Stimulated activated CD8-positive, alpha-beta memory T cell treated with anti-CD3 and anti-CD28 coated beads, Interleukin-15, amount 100 ng/mL, for 1 hour (primary cell): ENCODE measurements at places on chromosomes 5 and 9.
A peak's percentile ranks its signal among the peaks of the same experiment; 100 is the strongest.

DNA sequence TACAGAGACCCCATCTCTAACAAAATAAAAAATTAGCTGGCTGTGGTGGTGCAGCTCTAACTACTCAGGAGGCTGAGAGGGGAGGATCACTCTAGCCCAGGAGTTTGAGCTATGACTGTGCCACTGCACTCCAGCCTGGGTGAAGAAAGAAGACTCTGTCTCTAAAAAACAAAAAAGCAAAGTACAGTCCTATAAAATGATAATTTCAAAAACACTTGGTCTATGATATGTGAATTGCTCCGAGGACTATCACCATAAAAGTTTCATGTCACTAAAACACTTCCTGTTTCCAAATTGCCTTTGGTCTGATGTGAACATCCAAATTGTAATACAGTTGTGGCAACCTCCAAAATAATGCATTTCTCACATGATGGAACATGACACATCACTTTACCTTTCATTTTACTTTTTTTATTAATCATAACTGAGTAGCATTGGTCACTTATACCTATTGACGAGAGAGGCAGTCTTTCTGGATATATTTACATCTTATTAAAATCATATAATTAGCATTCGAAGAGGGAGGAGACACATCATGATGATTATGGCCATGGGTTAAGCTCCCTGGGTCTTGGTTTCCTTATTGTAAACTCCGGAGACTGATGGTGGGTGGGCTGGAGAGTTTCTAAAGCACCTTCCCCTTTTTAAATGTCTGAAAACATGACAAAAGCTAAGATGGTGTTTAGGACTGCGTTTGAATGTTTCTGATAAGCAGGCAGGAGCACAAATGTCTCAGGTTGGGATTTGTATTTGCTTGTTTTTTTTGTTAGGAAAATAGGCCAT is 25.8 kb upstream of the CD180 start:
- no peak for DNase-seq

DNA sequence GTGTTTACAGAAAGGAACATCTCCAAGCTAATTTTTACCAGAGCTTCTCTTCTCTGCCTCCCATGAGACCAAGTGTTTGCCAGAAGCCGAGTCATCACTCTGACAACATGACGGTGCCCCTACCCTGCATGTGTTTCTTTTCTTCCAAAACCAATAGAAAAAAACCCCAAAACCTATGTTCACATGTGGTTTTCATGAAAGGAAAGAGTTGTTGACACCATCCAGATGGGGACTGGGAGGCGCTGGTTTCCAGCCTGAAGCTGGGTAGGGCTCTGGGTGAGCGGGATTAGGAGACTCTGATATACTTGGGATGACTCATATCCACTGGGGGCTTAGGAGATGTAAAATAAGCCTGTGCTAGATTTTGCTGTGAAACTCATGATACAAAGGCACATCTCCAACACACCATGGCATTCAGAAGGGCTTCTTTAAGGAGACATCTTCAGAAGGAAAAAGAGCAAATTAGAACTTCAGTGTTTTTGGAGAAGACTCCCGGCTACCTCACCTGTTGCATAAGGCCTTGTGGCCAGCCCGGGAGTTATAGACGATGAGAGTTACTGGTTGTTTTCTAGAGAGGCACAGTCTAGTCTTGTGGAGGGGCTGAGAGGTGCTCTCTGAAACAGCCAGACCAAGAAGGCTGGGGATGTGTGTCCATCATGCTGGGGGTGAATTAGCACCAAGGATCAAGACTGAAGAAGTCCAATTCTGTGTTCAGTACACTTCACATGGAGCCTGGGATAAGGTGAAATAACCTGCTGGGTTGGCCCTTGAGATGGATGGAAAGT is 108.9 kb upstream of the LHFPL2 start:
- no peak for DNase-seq

GRCh38 chr5:99814321-99815063 is 720.7 kb upstream of the FAM174A start:
- no peak for DNase-seq

GRCh38 chr9:1722404-1722803 is 292.7 kb upstream of the SMARCA2 start:
- DNase-seq: no peak

DNA sequence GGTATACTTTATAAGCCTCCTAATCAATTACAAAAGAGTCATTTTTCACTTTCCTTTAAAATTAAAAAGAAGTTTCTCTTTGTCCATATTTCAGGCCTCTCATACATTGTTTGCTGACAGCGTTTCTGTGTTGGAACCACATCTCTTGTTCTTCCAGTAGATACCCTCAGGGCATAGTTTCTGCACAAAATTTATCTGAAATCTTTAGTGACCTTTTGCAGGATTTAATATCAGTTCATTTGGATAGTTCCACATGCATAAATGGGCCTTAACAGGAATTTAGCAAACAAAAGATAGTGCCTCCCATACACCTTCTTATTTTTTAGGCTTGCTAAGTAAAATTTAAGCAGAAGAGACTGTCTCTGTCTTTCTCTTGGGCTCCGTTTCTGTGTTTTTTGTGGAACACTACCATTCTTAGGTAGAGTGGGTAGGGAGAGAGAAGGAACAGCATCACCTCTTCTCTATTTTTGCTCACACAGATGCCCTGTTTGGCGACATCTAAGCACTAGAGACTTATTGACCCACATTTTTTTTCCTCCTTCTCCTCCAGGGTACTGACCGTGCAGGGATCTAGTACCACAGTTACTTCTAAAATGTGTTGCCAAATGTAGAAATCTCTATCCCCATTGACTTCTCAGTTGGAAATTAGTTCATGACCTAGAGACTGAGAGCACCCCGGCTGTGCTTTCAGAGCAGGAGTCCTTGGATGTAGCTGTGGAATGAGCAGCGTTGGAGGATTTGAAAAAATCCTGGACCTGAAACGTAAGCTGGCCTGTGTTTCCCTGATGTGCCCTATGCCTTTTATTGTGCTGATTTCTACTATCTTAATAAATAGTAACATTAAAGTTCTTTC is 22.1 kb downstream of the ARHGAP26 start:
- no peak for DNase-seq

- DNase-seq: no peak
Measured at GRCh38 chr9:32378496-32378895, 5.9 kb upstream of the ACO1 start.

DNA sequence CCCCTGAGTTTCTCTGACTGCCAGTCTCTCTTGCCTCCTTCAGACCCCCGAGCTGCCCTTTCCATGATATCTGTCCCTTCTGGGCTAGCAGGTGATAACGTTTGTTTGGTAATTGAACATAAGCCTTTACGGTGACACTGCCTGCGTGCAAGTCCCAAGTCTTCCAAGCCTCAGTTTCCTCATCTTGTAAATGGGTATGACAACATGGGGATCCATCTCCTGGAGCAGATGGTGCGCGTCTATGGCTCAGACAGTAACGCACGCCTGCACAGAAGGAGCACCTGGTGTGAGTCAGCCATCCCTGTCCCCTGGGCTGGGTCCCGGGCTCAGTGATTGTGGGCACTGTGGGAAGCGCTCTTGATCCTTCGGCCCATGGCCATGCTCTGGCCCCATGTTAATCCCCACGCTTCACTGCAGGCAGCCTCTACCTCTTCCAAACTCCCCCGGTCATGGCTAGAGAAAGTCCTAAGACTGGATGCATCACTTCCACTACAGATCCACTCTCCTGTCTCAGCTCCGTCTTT is 85.8 kb downstream of the DAP start:
- DNase-seq: no peak

GRCh38 chr9:120619751-120620655 is 40.0 kb upstream of the CDK5RAP2 start:
- peak; percentile 39 for DNase-seq

DNA sequence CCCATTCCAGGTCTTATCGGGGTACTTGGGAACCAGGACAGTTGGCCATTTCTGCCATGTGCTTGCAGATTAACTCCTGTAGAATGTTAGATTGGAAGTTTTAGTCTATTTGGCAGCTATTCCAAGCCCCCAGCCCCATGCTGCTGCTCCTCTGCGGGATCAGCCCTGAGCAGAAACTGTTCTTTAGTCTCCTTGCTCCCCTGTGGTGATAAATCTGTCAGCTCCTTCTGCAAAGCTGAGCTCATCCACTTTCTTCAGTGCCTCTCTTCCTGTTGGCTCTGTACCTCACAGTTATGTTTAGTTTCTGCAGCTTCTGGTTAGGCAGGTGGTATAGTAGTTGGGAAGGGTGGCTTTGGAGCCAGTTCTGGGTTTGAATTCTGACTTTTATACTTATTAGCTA is 170.4 kb downstream of the GRIA1 start:
- DNase-seq: no peak

GRCh38 chr9:130770679-130771442 is 64.2 kb upstream of the ABL1 start:
- no peak for DNase-seq

GRCh38 chr5:163846512-163846911 is 341.1 kb downstream of the MAT2B start:
- no peak for DNase-seq

DNA sequence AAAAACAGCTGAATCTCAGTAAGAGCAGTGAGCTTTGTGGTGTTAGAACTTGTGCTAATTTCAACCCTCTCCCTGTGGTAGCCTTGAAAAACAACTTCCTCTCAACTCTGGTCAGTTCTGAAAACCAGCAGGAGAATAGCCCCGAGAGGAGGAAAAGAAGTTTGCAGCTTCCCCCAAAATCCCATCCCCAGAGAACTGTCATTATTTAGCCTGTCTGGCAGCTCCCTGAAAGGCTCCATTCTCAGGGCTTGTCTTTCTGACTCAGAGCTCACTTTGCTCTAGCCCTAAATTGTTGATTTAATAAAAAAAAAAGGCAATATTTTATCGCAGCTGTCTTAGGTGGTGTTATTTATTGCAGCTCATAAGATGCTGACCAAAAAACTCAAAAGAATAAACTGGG is 11.4 kb upstream of the SLC45A2 start:
- no peak for DNase-seq

DNA sequence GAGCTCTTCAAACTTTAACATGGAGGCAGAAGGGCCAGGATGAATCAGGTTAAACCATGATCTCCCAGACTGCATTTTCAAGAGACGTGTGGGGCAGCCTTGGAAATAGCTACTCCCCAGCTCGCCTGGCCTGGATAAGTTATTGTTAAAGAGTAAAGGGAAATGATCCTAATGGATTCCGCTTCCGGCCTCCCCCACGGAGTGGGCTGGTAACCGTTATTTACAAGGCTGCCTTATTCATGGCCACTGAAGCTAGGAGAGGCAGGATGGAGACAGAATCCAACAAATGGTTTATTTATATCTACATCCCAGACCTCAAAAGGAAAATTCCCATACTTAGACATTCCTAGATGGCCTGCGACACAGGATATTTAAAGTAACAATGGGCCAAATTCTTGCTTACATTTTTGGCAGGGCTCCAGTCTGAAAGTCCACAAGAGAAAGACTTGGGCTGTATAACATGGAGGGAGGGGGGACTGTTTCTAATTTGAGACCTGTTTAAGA is 27.9 kb downstream of the SPRY4 start:
- no peak for DNase-seq

GRCh38 chr5:3789519-3790193 is 194.0 kb downstream of the IRX1 start:
- no peak for DNase-seq

GRCh38 chr5:99099691-99100090 is 170.9 kb upstream of the CHD1 start:
- DNase-seq: no peak

DNA sequence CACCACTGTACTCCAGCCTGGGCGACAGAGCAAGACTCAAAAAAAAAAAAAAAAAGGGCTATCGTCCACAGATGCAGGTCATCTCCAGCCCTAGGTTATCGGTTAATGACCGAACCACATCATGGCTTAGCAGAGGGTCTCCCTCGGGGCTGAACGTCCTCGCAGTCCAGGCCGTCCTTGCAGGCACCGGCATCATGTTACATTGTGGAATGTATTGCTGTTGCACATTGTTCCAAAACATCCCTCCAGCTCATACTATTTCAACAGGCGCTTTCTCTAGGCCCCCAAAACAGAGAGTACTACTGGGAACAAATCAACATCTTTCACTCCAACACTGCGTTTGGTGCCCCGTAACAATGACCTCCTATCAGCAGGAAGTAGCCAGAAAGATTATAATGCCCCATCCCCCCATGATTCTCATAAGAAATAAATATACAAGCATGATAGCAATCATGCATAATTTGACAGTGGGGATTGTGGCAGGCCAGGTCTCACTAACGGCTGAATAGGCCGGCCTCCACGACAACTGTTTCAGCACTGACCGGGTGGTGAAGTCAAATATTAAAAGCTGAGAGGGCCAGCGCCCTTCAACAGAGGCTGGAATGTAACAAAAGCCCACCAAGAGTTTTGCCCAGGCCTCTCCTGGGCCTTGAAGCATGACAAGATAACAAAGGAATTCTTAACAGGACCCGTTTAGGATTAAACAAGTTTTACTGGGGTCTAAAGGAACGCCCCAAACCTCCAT is 1.1 kb upstream of the LCN9 start:
- no peak for DNase-seq

GRCh38 chr9:69546265-69546664 is 125.9 kb downstream of the APBA1 start:
- no peak for DNase-seq

GRCh38 chr9:120353506-120353905 is 226.5 kb downstream of the CDK5RAP2 start:
- DNase-seq: no peak

- no peak for DNase-seq
Measured at GRCh38 chr9:131815970-131816873, 76.3 kb upstream of the RAPGEF1 start.

DNA sequence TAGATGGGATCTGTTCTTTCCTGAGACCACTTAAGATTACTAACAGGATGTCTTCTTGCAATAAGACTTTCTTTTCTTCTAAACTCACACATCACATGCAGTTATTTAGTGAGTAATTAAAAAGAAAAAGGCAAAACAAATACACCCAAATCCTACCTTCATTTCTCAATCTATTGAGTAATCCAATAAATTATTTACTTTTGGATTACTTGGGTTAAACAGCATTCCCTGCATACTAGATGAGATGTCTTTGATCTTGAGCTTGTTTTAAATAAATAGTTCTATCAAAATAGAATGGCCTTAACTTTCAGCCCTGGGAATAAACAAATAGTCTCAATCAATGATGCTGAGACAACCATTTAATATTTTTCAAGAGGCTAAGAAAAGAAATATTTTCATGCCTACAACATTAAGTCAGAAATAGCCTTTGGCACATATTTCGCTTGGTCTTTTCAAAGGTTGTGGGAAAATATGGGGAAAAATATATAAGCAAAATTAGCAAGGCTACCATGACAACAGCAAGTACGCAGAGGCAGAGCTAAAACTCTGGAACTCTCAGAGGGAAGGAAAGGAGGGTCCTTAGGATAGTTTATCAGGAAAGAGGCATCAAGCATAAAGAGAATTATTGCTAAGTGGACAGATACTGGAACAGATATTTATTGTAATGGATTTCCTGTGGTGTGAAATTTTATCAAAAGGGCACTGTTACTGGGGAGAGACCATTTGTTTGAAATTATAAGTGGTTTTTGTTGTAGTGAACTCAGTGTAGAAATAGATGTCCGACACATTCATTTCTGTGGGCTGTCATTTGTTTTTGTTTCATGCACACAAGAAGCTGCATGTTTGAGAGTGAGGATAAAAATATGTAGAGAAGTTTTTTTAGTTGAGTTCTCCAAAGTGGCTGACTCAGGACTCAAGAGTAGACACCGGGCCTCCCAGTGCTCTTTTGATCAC is 70.2 kb upstream of the CDH6 start:
- DNase-seq: no peak
